ENCODE measurements at places on chromosomes 3 and 15. TPM values are rescaled to one million over a fixed set of nuclear protein-coding genes. Genes with fewer than 3 reads are reported as not detected.
A peak's percentile ranks its signal among the peaks of the same experiment; 100 is the strongest.

- no peak for DNase-seq
- H3K4me1 ChIP-seq, result no peaks in the 10 kb centered on the region
- H3K36me3 ChIP-seq, result no peaks in the 10 kb centered on the region
- no peaks in the 10 kb centered on the region for H3K27me3 ChIP-seq
- no peak overlapping the region for H3K27ac ChIP-seq
Measured at GRCh38 chr15:57881972-57882371, 175.5 kb downstream of the POLR2M start.

DNA sequence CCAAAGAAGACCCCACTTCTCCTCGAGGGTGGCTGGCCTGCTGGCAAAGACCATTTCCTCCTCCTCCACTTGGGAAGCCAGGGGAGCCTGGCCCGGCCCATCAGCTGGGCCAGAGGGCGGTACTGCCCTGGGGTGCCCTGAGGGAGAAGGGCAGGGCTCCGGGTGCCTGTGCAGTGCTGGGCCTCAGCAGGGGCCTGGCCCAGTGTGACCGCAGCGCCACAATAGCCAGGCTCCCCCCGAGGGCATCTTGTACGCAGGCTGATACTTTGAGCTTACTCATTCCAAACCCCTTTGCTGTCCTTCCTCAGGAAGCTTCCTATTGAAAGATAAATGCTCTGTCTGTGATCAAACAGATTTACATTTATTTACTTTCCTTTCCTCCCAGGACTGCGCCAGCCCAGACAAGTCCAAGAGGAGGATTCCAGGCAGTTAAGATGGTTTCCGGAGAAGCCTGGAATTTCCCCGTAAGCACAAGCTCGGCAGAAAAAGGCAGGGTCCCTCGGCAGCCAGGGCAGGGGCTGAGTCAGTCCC is 240.1 kb downstream of the XXYLT1 start:
- H3K4me3 ChIP-seq, result no peak overlapping the region
- H3K27me3 ChIP-seq, result no peaks in the 10 kb centered on the region
- H3K4me1 ChIP-seq, result peaks cover 10% of the 10 kb centered on the region
- DNase-seq, result peak; percentile 59

GRCh38 chr15:60020736-60021135 is 16.6 kb downstream of the FOXB1 start:
- no peak for DNase-seq
- no peak overlapping the region for H3K4me3 ChIP-seq
- H3K27me3 ChIP-seq, result peaks cover 7% of the 10 kb centered on the region

GRCh38 chr3:184598574-184598927 is 37.0 kb downstream of the EPHB3 start:
- peak overlapping the region; percentile 98 for H3K27ac ChIP-seq
- no peaks in the 10 kb centered on the region for H3K27me3 ChIP-seq
- no peak overlapping the region for H3K4me3 ChIP-seq
- no peaks in the 10 kb centered on the region for H3K36me3 ChIP-seq
- H3K4me1 ChIP-seq, result no peaks in the 10 kb centered on the region
- peak; percentile 91 for DNase-seq

- DNase-seq, result no peak
- H3K27ac ChIP-seq, result no peak overlapping the region
- no peak overlapping the region for H3K4me3 ChIP-seq
- no peaks in the 10 kb centered on the region for H3K27me3 ChIP-seq
- H3K4me1 ChIP-seq, result no peaks in the 10 kb centered on the region
Measured at GRCh38 chr3:187002915-187003314, 72.6 kb downstream of the ST6GAL1 start.

DNA sequence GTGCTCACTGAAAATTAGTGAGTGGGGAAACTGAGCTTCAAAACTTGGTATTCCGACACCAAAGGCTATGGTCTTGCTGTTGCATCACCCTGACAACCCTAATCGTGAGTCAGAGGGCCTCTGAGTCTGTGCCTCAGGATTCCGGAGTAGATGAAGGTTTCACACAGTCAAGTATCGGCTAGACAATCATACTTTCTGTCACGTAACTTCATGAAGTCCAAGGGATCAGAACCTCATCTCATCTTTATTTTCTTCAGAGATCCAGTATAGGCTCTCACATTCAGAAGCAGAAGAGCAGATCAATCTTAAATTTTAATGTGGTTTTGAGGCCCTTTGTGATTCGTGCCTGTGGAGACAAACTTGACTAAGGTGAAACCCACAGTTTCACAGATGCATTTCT is 26.1 kb upstream of the NECTIN3 start:
- H3K4me3 ChIP-seq, result no peak overlapping the region
- DNase-seq, result no peak
- no peaks in the 10 kb centered on the region for H3K36me3 ChIP-seq
- H3K4me1 ChIP-seq, result no peaks in the 10 kb centered on the region
- no peak overlapping the region for H3K27ac ChIP-seq

DNA sequence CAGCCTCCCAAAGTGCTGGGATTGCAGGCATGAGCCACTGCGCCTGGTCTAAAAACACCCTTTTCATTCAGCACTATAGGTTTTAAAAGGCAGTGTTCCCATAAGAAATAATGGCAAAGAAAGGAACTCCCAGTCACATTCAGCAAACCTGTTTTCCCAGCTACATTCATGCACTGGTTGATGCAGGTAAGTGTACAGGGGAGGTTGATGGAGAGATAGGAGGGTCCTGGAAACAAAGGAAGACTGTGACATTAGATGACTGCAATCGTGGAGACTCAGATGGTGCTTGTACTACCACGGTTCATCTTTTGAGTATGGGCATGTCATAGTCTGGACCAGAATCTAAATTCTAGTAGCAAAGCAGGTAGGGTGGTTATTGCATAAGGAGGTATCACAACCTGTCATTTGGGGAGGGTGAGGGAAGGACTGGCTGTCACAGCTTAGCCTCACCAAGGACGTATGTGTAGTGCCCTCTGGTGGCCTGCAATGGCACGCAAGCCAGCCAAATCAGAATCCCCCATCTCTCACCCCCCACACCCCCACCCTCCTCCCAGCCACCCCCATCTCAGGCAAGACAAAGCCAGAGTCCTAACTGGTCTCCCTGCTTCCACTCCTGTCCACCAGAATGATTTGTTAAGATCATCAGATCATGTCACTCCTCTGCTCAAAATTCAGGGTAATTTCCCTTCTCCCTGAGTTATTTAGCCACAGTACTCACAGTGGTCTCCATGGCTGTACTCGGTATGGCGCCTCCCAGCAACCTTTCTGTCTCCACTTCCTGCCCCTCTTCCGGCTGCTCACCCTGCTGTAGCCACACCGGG is 28.8 kb upstream of the UBL7 start:
- H3K4me3 ChIP-seq, result no peak overlapping the region
- H3K27ac ChIP-seq, result no peak overlapping the region
- peak; percentile 88 for DNase-seq
- H3K36me3 ChIP-seq, result no peaks in the 10 kb centered on the region
- no peaks in the 10 kb centered on the region for H3K4me1 ChIP-seq

- H3K27me3 ChIP-seq, result no peaks in the 10 kb centered on the region
- H3K4me3 ChIP-seq, result no peak overlapping the region
- no peaks in the 10 kb centered on the region for H3K4me1 ChIP-seq
- no peaks in the 10 kb centered on the region for H3K36me3 ChIP-seq
- H3K27ac ChIP-seq, result peak overlapping the region; percentile 7
Measured at GRCh38 chr3:5053021-5053831, 68.9 kb upstream of the ARL8B start.

- no peaks in the 10 kb centered on the region for H3K27me3 ChIP-seq
- H3K36me3 ChIP-seq, result peaks cover 42% of the 10 kb centered on the region
- DNase-seq, result no peak
- peaks cover 7% of the 10 kb centered on the region for H3K4me1 ChIP-seq
- peak overlapping the region; percentile 91 for H3K27ac ChIP-seq
- H3K4me3 ChIP-seq, result peak overlapping the region; percentile 95
Measured at GRCh38 chr3:88058306-88058580, 562 bp downstream of the CGGBP1 start.

DNA sequence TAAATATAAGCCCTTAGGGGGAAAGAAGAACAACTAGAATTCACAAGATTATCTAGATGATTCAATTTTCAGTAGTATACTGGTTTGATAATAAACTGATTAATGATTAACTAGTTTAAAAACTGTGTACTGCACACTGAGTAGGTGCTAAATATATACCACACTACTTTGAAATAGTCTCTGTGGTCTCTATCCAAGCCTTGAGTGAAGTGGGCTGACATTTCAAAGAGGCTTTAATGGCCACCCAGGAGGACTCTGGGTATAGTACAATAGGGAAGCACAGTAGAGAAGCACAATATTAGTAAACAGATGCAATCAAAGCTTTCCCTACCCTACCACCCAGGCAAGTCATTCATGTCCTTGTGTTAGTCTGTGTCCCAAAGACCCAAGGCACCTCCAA is 46.7 kb downstream of the FILIP1L start:
- no peaks in the 10 kb centered on the region for H3K36me3 ChIP-seq
- no peak overlapping the region for H3K4me3 ChIP-seq
- H3K4me1 ChIP-seq, result no peaks in the 10 kb centered on the region
- no peaks in the 10 kb centered on the region for H3K27me3 ChIP-seq
- H3K27ac ChIP-seq, result no peak overlapping the region

DNA sequence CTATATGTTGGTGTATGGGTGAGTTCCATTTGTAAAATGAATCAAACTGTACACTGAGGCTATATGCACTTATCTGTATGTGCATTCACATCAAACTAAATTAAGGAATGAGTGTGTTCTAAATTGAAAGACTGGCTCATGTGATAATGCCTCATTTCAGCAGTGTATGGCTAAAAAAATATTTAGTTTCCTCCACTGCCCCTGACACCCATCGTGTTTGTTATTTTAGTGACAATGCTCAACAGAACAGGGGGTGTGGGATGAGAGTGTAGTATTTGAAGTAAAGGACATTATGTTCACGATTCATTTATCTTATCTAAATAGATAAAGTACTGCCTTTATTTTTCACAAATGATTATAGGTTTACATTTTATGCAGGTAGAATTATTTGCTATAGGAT is 301.1 kb upstream of the ARPP21 start:
- no peak overlapping the region for H3K4me3 ChIP-seq
- DNase-seq, result no peak
- H3K4me1 ChIP-seq, result no peaks in the 10 kb centered on the region
- H3K27me3 ChIP-seq, result no peaks in the 10 kb centered on the region

DNA sequence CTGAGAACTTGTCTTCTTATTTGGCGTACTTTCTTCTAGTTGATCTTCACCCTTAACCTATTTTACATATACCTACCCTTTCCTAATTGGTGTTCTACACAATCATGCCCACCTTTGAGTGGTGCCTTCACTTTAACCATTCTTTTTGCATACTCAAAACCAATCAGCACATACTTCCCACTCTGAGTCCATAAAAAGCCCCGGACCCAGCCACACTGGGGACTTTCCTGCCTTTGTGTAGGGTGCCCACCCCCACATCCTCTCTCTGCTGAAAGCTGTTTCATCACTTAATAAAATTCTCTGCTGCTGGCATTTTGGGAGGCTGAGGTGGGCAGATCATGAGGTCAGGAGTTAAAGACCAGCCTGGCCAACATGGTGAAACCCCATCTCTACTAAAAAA is 15.9 kb upstream of the CHST2 start:
- H3K27ac ChIP-seq, result no peak overlapping the region
- DNase-seq, result no peak
- no peaks in the 10 kb centered on the region for H3K4me1 ChIP-seq
- no peak overlapping the region for H3K4me3 ChIP-seq

The TOPBP1 gene
- polyA plus RNA-seq, result 21.5 TPM

The ZNF654 gene
- 1.6 TPM for polyA plus RNA-seq

The HRH1 gene
- polyA plus RNA-seq, result 7.7 TPM

The MME gene
- 286 TPM for polyA plus RNA-seq

The SLC22A14 gene
- polyA plus RNA-seq, result 0.16 TPM

The ZMYND10 gene
- 0.83 TPM for polyA plus RNA-seq
